ENCODE measurements at places on chromosomes 1 and 21.

DNA sequence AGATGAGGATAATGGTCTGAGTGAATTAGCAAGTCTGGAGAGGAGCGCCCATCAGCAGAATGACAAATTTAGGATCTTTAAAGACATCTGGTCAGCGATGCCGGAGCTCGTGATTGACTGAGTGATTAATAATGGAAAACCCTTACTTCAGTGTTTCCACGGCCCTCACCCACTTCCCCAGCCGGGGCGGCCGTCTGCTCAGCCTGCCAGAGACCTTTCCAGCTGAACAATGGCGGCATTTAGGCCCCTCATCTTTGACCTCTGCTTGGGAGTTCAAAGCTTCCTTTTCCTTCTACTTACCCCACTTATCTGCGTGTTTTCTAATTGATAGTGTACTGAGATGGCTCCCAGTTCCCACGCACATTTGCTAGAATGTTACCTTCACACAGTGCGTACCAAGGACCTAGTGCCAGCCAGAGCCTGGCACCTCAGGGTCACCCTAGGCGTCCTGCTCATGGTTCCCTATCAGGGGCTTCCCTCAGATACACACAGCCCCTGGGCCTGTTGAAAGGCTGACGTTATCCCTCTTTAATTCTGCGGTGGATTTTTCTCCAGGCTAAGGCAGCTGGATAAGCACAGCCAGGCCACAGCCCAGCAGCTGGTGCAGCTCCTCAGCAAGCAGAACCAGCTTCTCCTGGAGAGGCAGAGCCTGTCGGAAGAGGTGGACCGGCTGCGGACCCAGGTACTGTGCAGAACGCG lies 232.8 kb downstream of the SDCCAG8 start:
- no peak for DNase-seq

DNA sequence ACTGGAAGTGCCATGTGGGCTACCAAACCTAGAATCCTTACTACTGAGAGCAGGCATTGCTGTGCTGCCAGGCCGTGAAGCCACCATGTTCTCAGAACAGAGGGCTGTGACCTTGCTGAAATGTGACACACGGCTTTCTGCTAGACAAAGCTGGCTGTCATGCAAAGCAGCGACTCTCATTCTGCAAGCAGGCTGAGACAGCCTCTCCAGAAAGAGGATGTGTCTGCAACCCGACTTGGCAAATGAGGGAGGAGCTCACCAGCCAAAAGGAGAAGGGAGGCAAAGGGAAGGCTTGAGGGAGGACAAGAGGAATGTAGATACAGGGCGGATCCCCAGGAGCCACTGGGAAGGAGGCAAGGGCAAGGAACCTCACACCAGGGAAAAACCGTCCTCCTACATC lies 85.7 kb upstream of the KRTAP19-8 start:
- DNase-seq: no peak

- DNase-seq: no peak
These were observed 37.4 kb downstream of the FCER1A start for GRCh38 chr1:159339536-159339935.

- DNase-seq: no peak
These were observed 144.6 kb upstream of the COL6A1 start for GRCh38 chr21:45836694-45837670.

DNA sequence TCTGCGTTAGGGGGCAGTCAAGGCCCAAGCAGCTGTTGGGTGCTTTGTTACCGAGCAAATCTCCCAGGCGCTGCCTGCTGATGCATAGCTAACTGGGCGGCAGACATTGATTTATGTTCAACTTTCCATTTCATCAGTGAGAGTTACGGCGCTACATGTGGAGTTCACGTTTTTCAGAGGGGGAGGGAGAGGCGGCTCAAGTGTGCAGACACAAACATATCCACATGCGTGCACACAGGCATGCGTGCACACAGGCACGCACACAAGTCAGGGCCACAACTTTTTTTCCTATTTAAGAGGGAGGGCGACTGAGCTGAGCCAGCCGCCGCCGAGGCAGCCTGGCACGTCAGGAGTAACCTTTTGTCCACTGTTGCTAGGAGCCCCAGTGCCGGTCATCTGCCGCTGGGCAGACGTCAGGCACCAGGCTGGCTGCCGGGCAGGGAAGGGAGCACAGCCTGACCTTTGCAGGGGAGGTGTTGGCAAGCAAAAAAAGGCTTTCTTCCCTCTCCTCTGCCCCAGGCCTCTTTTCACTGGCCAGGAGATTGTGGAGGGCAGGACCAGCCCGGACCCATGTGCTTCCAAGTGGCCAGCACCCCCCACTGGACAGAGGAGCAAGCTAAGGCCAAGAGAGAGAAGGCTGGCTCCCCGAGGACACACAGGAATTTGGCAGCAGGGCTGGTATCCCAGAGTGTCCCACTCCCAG lies 73.3 kb downstream of the MRPL37 start:
- DNase-seq: peak; percentile 91

GRCh38 chr1:12333036-12333785 lies 103.4 kb downstream of the VPS13D start:
- DNase-seq: no peak

- DNase-seq: no peak
These were observed 332.7 kb downstream of the CHRM3 start for GRCh38 chr1:239718997-239719628.

DNA sequence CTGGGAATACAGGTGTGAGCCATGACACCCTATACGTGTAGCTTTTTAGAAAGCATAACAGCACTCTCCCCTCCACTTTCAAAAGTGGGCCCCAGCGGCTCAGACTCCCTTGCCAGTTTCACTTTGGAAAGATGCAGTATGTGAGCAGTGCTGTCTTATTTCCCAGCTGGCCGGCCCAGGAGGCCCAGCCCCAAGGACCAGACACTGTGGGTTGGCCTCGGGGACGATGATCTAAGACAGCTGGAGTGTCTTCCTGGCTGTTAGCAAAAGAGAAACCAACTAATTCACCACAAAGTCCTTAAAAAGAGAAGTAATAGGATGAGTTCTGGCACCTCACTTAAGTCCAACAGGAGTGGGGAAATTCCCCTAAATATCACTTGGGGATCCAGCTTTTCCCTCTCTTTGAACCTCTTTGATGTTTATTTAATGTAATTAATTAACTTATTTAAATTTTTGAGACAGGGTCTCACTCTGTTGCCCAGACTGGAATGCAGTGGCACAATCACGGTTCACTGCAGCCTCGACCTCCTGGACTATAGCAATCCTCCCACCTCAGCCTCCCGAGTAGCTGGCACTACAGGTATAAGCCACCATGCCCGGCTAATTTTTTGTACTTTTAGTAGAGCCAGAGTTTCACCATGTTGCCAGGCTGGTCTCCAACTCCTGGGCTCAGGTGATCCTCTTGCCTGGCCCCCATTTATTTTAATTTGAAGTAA lies 17.6 kb upstream of the CLIC4 start:
- DNase-seq: peak; percentile 82

- no peak for DNase-seq
These were observed 64.6 kb downstream of the TOR3A start for GRCh38 chr1:179146476-179146875.

DNA sequence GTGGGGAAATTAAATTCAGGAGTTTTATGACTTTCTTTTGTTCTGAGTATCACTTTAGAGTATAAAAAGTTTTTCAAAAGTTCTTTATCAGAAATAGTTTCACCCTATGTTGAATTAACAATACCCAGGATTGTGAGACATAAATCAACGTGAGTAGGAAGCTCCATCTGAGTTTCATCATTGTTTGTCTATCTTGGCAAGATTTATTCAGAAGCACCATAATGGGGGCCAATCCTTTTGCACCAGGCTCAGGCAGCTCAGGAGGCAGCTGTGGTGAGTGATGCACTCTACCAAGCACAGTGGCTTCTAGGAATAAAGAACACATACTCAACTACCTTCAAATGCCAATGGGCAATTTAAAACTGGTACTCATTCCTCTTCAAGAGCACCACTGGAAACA lies 12.0 kb downstream of the CREG1 start:
- peak; percentile 68 for DNase-seq

DNA sequence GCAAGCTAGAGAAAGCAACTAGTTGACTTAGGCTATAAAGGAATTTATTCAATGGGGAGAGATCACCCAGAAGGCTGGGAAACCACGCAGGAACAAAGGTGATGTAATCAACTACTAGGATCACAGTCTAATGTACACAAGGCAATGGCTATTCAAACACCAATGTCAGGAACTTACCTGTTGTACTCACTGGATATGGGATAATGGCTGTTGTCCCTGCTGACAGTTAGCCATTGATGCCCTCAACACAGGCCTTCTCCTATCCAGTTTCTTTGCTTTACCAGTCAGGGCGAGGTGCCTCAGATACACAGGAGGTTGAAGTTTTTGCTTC lies 32.3 kb downstream of the C21orf91 start:
- DNase-seq: no peak

GRCh38 chr1:18922319-18922726 lies 20.0 kb upstream of the ALDH4A1 start:
- DNase-seq: peak; percentile 88

- no peak for DNase-seq
These were observed 18.6 kb upstream of the PAX7 start for GRCh38 chr1:18612073-18612472.

Measured in fibroblast of the aortic adventitia (primary cell).